ENCODE measurements at places on chromosomes 1 and 21.

- no peak for DNase-seq
Measured at GRCh38 chr1:16900751-16901150, 5.0 kb downstream of the RNU1-2 start.

DNA sequence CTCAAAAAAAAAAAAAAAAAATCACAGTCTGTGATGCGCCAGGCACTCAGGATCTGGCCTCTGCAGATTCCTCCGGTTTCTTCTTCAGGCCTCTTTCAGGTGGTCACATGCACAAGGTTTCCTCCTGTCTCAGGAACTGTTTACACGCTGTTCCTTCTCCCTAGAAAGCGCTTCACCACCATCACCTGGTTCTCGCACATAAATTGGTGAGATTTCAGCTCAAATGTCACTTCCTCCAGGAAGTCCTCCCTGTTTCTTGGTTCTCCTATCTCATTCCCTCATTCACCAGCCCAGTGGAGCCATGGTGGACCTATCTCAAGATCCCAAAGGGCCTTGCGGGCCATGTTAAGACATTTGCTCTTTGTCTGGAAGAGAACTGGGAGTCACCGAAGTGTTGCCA is 26.7 kb downstream of the HMGN2 start:
- no peak for DNase-seq

- no peak for DNase-seq
Measured at GRCh38 chr1:194175251-194175650, 988.8 kb upstream of the B3GALT2 start.

GRCh38 chr21:43716376-43717165 is 2.4 kb upstream of the PDXK start:
- no peak for DNase-seq

GRCh38 chr1:101243751-101244150 is 6.9 kb downstream of the S1PR1 start:
- no peak for DNase-seq

DNA sequence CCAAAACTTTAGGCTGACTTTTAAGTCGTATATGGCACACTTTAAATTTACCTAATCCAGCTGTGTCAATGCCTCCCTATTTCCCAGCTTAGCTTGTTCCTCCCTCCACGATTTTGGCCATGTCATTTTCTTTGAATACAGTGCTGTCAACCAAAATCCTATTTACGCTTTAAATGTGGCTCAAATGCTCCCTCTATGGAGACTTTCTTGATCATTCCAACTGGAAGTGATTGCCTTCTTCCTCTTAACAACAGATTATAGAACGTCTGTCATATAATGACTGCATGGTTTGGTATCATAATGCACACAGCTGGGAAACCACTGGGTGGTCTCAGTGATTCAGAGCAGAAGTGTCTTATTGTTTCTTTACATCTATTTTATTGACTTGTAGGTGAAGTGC is 18.9 kb upstream of the BATF3 start:
- no peak for DNase-seq

- DNase-seq = no peak
Measured at GRCh38 chr1:229344139-229344538, 1.3 kb upstream of the CCSAP start.

DNA sequence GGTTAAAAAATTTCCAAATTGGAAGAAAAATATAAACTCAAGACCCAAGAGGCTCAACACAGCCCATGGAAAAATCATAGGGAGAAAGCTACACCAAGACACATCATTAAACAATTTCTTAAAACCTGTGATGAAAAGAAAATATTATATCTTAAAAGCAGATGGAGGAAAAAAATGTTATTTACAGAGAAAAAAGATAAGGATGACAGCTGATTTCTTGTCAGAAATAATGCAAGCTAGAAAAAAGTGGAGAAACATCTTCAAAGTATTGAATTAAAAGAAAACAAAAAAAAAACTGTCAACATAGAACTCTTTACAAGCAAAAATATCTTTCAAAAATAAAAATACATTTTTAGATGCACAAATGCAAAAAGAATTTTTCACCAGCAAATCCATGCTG is 930.5 kb downstream of the ADGRL2 start:
- no peak for DNase-seq

GRCh38 chr1:44254392-44254910 is 41.2 kb downstream of the DMAP1 start:
- no peak for DNase-seq

DNA sequence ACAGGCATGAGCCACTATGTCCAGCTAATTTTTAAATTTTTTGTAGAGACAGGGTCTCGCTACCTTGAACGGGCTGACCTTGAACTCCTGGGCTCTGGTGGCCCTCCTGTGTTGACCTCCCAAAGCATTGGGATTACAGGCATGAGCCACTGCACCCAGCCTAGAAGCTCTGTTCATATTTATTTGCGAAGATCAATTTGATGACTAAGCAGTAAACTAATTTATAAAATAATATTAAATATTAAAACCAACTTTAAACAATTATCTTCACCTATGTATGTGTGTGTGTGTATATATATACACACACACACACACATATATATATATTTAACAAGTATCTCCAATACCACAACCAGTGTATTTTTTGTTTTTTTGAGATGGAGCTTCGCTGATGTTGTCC is 4.4 kb downstream of the NADK start:
- DNase-seq = no peak

GRCh38 chr1:222920169-222920568 is 105.3 kb downstream of the DISP1 start:
- no peak for DNase-seq

DNA sequence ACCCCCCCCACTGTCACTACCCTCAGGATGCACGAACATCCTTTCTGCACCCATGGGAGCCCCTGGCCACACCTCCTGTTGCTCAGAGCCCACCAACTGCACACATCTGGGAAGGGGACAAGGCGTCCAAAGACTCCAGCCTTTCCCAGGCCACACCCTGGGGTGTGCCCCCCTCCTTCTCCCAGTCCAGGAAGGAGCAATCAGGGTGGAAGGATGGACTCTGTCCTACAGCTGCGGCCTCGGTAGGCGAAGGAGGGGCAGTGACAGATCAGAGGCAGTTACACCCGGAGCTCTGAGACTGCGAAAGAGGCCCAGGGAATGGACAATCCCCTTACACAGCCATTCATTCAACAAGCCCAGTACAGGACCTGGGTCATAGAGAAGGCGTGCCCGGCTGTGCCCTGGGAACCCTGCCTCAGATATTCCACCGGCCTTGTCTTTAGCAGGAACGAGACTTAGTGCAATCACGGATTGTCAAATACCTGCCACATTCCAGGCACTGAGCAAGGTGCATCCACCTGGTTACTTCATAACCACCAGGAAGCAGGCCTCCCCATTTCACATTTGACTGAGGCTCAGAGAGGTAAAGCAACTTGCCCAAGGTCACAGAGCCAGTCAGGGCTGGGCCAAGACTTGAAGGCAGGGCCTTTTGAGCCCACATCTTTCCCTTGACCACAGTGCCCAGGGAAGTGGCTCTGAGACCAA is 9.4 kb downstream of the HSPG2 start:
- DNase-seq = no peak

DNA sequence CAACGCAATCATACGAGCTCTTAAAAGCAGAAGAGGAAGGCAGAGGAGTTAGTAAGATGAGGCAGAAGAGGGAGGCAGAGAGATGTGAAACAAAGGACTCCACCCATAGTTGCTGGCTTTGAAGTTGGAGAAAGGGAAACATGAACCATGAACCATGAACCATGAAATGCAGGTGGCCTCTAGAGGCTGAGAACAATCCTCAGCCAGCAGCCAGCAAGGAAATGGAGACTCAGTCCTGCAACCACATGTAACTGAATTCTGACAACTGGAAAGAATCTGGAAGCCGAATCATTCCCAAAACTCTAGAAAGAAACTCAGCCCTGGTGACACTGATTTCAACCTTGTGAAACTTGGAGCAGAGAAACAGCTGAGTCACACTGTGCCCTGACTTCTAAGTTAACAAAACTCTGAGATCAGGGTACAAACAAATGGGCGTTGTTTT is 10.1 kb downstream of the DIPK1A start:
- DNase-seq = no peak

DNA sequence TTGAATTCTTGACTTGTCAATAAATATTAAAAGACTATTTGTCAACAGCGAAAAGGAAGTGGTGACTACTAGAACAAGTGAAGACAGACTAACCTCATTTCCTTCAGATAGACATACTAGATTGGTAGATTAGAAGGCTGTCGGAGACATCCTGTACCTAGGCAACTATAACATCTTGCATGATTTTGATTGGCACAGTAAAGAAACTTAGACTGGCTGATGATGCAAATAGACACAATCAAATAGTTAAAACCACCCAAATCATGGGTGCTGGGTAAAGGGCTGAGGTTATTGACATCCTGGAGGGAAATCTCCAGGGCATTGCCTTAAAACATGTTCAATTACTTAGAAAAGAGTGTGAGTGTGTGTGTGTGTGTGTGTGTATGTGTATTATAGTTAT is 85.9 kb upstream of the EDEM3 start:
- DNase-seq = no peak

GRCh38 chr1:104592926-104593325 is 843.2 kb downstream of the AMY1C start:
- DNase-seq = no peak

DNA sequence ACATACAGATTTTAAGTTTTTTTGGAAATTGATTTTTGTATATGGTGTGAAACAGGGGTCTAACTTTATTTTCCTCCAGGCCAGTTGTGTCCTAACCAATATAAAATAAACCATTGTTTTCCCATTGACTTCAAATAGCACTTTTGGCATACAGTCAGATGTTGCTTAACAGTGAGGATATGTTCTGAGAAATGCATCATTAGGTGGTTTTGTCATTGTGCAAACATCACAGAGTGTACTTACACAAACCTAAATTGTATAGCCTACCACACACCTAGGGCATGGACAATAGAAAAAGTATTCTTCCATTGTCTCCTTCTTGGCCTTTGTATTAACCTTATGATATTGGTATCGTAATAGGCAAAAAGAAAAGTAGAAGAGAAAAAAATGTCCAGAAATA is 37.4 kb upstream of the DISP1 start:
- DNase-seq = no peak

DNA sequence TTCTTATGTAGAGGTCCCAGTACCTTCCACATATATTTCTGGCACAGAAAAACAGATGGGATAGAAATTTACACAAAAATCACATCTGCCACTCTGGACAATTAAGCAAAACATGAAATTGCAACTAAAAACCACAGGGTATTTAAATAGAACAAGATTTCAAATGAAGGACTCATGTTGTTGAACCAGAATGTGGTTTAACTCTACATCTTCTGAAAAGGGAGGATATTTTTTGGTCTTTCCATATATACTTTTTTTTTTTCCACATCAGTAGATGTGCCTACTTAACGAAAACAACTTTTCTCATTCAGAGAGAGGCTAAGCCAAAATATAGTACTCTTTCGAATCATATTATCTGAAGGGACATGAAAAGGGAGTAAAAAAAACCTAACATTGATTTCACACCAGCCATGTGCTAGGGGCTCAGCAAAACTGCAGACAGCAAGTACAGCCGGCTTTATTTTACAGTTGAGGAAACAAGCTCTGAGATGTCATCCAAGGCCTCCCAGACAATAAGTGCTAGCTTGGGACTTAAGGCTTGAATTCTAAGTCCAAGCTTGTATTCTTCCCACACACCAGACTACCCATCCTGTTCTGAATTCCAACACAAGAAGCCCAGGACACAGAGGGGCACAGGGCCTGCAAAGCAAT is 208.9 kb downstream of the PBX1 start:
- DNase-seq = no peak

DNA sequence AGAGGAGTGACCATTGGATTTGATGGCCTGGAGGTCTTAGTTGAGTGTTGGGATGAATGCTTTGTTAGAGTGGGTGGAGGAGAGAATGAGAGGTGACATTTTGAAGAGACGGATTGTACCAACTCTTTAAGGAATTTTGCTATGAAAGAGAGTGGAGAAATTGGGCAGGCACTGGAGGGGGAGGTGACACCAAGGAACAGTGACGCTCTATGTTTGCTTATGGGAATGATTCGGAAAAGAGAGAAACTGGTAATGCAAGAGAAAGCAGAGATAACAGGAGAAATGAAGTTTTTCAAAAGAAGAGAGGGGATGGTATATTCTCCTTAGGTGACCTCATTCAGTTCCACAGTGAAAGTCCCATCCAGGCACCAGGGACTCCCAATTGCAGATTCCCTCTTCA is 24.5 kb upstream of the PADI2 start:
- DNase-seq = no peak

DNA sequence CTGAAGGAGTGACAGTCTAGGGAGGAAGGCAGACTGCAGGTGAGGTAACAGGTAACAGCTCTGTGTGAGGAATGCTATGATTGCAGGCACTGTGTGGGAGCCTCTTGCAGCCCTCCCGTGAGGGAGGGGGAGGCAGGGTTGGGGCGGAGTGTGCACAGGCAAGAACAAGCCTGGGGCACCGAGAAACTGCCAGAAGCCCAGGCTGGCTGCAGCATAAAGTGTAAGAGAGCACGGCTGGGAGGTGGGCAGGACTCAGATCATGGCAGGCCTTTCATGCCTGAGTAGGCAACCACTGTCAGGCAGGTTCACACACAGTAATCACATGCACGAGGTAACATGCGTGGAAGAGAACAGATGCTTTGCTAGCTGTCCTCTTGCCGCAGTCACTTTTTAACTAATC is 11.3 kb upstream of the RHEX start:
- DNase-seq = no peak

DNA sequence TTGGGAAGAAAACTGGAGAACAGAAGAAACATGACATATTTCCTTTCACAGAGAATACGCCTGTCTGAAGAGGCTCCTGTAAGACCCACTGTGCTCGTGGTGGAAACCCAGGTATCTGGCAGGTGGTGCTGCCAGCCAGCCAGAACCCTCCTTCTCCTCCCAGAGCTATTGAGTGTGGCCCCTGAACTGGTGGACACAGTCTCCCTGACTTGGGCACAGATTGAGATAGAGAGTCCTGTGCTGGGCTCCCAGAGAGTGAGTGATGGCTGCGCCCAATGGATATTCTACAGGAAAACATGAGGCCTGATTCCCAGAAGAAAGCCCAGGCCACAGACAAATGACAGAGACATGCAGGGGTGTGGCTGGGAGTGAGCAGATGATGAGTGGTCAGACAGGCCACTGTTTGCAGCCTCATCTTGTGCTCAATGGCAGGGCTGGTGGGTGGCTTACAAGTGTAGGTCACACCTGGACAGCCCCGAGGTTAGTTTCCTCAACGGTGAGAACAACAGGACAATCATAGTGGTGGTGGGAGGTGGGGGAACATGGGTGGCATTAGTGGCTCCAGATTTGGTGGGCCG is 127.9 kb downstream of the PTPRU start:
- DNase-seq = no peak

Data from activated T-helper 1 cell treated with Interleukin-2 at 50 U/mL for 16 hours (primary cell).